Right forelimb (tissue), 1 donor: ENCODE measurements at places on chromosomes 16 and 17.
A peak's percentile ranks its signal among the peaks of the same experiment; 100 is the strongest.

DNA sequence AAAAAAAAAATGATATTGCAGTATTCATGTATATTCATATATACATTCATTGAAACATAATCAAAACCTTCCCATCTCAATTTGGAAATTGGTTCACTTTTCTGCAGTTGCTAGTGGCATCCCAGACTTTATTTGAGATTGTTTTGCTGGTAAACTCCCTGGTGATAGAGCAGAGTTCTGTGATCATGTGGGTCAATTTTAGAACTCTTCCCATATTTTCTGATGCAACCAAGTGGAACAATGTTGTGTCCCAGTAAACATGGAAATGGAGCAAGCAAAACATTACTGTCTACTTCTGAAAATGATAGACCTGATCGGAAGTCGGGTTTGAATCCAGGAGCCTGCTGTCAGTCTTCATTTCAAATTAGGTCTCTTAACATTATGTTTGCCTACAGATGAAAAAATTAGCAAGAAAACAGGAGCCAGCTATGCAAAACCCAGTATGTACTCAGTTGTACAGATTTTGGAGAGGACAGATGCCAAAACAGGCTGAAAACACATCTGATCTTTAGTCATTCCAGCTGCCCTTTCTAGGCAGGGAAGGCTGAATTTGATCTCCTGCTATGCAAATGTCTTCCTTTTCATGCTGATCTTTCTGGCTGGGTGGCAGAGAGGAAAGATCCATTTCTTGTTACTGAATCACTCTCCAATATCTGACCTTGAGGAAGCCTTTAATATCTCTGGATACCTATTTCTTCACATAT, 786.6 kb upstream of the SOX9 start:
- DNase-seq = no peak

DNA sequence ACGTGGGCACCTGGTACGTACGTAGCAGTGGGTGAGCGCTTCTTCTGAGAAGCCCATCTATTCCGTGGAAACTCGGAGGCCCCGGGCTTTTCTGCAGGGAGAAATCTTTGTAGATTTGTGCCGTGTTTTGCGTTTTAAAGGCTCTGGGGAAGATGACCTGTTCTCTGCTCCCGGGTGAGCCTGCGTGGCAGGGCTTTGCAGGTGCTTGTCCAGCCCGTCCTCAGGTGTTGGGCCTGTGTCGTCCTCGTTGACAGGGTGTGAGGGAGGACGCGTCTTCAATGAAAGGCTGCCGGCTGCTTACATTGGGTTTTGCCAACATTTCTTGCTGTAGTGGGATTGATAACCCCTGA, 87.5 kb upstream of the ZNF750 start:
- DNase-seq = no peak

DNA sequence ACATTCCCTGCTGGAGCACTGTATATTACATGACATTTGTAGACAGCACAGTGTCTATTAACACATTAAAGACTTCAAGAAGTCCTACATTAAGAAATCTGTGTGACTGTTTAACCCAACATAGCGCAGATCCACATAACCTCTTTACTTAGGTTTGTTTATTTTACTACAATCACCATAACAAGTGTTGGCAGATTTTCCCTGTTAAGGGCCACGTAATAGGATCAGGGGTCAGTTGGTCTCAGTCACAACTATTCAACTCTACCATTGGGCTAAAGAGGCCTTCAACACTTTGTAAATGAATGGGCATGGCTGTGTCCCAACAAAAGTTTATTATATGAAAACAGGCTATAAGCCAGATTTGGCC, 51.3 kb upstream of the ADORA2B start:
- DNase-seq = no peak

DNA sequence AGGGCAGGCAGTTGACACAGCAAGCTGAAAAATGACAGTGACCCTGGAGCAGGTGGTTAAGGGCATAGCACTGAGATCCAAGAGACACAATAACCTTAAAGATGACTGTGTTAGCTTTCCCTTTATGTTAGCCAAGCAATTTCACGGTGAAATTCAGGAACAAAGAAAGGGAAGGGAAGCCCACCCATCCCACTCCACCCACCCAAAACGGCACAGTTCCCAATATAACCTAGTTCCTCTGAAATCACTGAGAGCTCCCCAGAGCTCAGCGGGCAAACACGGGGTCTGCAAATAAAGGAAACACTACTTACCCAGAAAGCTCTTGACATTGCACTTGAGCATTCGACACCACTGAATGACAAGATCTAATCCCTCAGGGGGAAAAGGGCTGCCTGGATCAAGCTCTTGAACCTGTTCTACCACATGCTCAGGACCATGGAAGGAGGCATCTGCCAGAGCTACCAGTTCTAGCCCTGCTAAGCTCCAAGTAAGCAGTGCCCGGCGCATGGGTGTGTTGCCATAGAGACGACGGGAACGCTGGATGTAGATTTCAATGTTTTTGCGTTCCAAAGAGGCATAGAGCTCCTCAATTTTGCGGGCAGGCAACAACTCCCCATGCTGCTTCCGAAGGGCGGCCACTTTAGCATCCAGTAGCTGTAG, 10.6 kb downstream of the BLTP2 start:
- DNase-seq = no peak

- no peak for DNase-seq
These were observed 3.3 kb upstream of the LAT start for GRCh38 chr16:28981517-28981916.

DNA sequence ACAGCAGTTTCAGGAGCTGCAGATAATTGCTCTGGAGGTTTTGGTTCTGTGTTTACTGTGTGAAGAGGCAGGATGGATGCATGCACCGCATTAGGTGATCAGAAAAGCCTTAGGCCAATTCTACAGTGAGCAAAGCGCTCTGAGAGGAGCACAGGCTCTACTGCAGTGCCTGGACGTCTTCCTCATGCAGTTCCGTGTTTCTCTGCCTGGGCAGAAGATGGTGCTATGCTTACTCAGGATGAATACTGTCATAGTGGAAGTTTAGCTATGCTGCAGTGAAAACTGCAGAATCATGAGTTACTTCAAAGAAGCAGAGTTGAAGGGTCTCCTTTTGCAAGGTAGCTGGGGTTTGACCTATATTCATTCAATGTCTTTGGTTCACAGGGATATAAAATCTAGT, 1012.4 kb downstream of the KCNJ18 start:
- no peak for DNase-seq

DNA sequence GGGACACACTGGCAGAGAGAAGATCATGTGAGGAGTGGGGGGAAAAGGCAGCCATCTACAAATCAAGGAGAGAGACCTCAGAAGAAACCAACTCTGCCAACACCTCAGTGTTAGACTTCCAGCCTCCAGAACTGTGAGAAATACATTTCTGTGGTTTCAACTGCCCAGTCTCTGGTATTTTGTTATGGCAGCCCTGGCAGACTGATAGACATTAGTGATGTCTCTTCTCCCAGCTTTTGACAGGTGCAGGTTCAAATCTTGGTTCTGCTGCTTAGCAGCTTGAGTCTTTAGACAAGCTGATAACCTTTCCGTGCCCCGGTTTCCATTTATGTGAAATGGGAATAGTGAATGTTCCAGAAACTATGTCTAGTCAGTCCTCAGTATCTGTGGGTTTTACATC, 199.5 kb downstream of the SNX29 start:
- DNase-seq = no peak

GRCh38 chr17:17535957-17536356, 39.8 kb upstream of the RASD1 start:
- DNase-seq = no peak

- no peak for DNase-seq
These were observed 19.9 kb downstream of the LDHD start for GRCh38 chr16:75096656-75097055.

- DNase-seq = peak; percentile 84
These were observed 6.9 kb upstream of the CES3 start for GRCh38 chr16:66954097-66954659.

DNA sequence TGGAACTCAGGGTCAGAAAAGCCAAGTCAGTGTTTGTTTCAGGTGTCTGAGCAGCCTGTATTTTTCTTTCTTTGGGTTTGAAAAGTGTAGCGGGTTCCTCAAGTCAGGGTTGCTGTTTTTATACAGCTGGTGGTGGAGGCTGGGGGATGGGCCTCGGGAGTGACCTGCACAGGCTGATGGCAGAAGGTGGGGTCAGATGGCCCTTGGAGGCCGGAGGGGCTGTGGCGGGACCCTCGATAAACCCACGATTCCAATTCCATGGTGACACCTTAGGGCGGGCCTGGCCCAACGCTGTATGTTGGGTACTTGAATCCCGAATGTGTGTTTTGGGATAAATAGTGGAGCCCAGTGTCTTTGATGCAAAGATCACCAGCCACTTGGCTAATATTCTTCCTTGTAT, 28.7 kb downstream of the COX4I1 start:
- DNase-seq = no peak

DNA sequence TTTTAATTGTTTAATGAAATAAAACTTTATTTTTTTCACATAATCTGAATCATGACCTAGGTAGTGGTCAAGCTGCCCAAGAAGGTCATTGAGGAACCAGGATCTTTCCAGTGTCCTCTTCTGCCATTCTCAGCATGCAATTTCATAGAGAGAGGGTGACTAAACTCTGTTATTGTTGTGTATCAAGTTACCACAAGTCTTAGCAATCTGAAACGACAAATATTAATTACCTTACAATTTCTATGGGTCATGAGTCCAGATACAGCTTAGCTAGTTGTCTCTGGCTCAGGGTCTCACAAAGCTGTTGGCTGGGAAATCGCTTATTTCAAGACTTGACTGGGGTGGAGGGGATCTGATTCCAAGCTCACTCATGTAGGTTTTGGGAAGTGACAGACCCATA, 37.6 kb downstream of the FTO start:
- DNase-seq = no peak

DNA sequence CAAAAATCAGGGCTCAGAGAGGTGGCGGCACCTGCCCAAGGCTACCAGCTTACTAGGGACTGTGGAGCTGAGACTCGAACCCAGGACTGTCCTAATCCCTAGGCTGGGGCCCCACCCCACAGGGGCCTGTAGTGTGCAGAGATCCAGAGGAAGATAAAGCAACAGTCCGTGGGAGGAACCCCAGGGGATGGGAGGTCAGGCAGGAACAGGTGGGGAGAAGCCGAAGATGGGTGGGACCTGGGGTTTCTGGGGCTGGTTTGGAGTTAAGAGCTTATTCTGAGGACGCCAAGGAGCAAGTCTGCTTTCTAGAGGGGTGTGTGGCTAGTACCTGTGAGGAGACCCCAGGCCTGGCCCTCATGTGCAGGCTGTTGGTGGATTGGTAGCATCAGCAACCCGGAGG, 14.9 kb downstream of the C16orf74 start:
- no peak for DNase-seq

GRCh38 chr16:1225051-1225451, at the start of gene TPSG1:
TPSG1 (minus strand) TSS chr16:1225268; CDS start chr16:1225252, 16 bp downstream.
- no peak for DNase-seq

- DNase-seq = no peak
These were observed 204.9 kb upstream of the CDH13 start for GRCh38 chr16:82421851-82422250.

DNA sequence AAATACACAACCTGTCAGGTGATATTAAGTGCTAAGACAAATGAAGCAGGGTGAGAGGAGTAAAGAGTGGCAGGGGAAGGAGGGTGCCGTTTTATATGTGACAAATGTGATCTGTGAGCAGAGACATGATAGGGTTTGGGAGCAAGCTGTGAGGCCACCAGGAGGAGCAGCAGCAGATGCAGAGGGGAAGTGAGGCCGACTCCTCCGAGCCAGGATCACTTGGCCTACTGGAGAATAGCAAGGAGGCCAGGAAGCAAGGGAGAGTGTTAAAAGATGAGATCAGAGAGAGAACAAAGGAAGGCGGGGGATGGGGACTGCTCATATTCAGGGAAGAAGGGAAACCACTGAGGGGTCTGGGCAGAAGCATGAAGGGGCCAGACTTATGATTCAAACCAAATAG, 129.4 kb downstream of the TANGO6 start:
- DNase-seq = peak; percentile 47

- no peak for DNase-seq
These were observed 65.1 kb upstream of the MED9 start for GRCh38 chr17:17411692-17412091.

GRCh38 chr16:70575376-70575775, 51.8 kb downstream of the SF3B3 start:
- DNase-seq = no peak

DNA sequence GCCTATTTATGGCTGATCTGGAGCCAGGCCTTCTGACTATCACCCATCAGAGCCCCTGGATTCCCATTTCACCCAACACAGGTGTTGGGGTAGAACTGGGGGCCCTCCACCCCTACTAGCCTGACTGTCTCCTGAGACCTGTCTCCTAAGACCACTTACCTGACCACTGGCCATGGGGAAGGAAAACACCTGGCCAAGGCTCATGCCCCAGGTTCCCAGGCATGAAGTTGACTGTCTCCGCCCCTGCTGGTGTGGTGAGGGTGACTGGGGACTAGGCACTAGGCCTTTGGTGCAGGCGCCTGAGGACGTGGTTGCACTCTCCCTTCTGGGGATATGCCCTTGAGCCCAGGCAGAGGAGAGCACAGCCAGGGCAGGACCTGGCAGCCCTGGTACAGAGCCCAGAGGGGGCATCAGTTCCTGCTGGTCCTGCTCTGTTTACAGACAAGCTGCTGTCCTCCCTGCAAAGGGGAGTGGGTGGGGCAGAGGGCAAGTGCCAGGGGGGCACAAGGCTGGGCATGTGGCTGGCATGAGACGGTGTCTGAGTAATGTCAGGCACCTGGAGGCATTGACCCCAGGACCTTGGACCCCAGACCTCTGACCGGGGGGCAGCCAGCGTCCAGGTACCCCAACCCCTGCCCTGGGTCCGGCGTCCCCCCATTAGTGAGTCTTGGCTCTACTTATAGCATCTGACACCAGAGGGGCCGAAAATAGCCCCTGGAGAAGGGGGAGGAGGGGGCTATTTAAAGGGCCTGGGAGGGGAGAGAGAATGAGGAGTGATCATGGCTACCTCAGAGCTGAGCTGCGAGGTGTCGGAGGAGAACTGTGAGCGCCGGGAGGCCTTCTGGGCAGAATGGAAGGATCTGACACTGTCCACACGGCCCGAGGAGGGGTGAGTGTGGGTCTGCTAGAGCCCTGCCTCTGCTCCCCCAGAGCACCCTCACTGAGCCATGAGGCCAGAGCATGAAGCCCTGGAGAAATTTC, at the start of gene TCAP:
TCAP (plus strand) TSS at position 769 of the 981 bp plus-strand sequence; CDS start at position 780, 11 bp downstream.
- no peak for DNase-seq

DNA sequence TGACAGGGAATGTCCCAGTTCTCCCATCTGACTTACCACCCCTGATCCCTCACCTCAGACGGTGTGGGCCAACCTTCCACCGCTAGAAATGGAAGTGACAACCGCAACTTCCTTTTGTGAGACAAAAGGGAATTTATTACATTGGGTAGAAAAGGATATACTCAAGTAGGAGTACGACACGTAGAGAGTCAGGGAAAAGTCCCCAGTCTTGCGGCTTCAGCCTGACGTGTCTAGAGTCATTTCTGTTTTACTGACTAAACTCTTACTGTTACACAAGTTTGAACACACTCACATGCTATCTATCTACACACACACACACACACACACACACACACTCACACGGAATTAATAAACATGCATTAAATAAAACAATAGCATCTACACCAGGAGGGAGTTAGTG, 178.9 kb downstream of the COPRS start:
- DNase-seq = no peak
